H1 (cell line): ENCODE measurements at places on chromosomes 4 and X. TPM values are rescaled to one million over a fixed set of nuclear protein-coding genes. Genes with fewer than 3 reads are reported as not detected.
A peak's percentile ranks its signal among the peaks of the same experiment; 100 is the strongest.

HSFX1 gene
- 0.42 and 0.60 TPM in 2 replicates for polyA plus RNA-seq

ANAPC4 gene
- 4.4 and 8.7 TPM in 2 replicates for polyA plus RNA-seq

- no peak for DNase-seq
- no peaks in the 10 kb centered on the region for H3K4me1 ChIP-seq
- no peaks in the 10 kb centered on the region for H3K36me3 ChIP-seq
- H3K27me3 ChIP-seq = no peaks in the 10 kb centered on the region
- no peak overlapping the region for H3K27ac ChIP-seq
- H3K4me3 ChIP-seq = no peak overlapping the region
Observed at GRCh38 chr4:19038231-19038630, 1016.7 kb upstream of the LCORL start.

DNA sequence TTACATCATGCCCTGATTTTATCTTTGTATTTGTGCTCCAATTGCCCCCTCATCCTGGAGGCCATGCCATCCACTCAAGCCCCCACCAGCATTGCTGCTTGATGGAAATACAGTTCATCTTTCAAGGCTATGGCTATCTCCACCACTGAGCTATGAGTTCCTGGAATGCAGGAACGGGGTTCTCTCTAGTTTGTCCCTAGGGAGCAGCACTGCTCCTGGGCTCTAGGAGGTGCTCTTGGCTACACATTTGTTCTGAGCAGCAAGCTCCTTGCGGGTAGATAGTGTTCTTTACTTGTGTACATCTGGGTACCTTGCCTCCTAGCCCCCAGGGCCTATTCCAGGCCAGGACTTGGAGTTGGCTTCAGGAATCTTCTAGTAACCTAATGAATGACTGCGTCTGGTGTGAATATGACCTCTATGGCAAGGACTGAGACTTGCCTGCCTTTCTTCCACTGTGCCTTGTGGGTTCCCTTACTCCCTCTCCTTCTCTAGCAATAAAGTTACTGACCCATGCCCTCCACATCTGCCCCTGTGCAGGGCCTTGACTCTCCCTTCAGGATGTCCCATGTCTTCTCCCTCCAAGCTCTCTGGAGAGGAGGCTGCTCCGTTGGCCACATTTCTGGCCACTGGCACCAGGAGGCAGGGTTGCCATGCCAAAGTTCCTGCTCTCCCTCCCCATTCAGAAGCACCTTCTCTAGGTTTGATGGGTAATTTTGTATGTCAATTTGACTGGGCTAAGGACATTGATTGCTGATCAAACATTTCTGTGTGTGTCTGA, 7.6 kb downstream of the CITED1 start:
- no peak overlapping the region for H3K4me3 ChIP-seq
- H3K27me3 ChIP-seq = peaks cover 9% of the 10 kb centered on the region
- no peaks in the 10 kb centered on the region for H3K36me3 ChIP-seq
- DNase-seq = no peak
- H3K27ac ChIP-seq = no peak overlapping the region

TEX13B gene
- polyA plus RNA-seq = 0.06 and 0.11 TPM in 2 replicates

- no peaks in the 10 kb centered on the region for H3K4me1 ChIP-seq
- H3K27me3 ChIP-seq = no peaks in the 10 kb centered on the region
- no peaks in the 10 kb centered on the region for H3K36me3 ChIP-seq
- DNase-seq = no peak
Observed at GRCh38 chr4:70473679-70474078, 1.7 kb downstream of the MUC7 start.

DNA sequence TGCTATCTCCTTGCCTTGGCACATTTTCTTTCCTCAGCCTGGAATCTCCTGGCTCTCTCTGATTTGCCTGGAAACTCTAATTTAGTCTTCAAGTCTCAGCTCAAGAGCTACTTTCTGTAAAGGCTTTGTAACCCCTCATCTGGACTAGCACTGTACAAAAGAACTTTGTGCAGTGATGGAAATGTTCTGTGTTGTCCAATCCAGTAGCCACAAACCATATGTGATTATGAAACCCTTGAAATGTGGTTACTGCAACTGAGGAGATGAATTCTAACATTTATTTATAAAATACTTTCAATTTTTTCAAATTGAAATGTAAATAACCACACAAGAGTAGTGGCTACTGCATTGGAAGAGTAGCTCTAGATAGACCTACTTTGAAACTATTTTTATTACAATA, 66.6 kb upstream of the HS3ST1 start:
- H3K4me1 ChIP-seq = no peaks in the 10 kb centered on the region
- H3K36me3 ChIP-seq = no peaks in the 10 kb centered on the region
- no peak overlapping the region for H3K4me3 ChIP-seq
- no peak for DNase-seq

GRCh38 chr4:73743795-73744194, 3.4 kb downstream of the CXCL8 start:
- H3K4me3 ChIP-seq = no peak overlapping the region
- no peaks in the 10 kb centered on the region for H3K36me3 ChIP-seq
- H3K27ac ChIP-seq = no peak overlapping the region
- no peaks in the 10 kb centered on the region for H3K27me3 ChIP-seq
- no peaks in the 10 kb centered on the region for H3K4me1 ChIP-seq
- no peak for DNase-seq

SMIM31 gene
- polyA plus RNA-seq = not detected in 2 replicates

- no peaks in the 10 kb centered on the region for H3K4me1 ChIP-seq
- H3K27me3 ChIP-seq = no peaks in the 10 kb centered on the region
- H3K4me3 ChIP-seq = no peak overlapping the region
- no peaks in the 10 kb centered on the region for H3K36me3 ChIP-seq
Observed at GRCh38 chrX:100674705-100675104, 30.7 kb downstream of the SRPX2 start.

DNA sequence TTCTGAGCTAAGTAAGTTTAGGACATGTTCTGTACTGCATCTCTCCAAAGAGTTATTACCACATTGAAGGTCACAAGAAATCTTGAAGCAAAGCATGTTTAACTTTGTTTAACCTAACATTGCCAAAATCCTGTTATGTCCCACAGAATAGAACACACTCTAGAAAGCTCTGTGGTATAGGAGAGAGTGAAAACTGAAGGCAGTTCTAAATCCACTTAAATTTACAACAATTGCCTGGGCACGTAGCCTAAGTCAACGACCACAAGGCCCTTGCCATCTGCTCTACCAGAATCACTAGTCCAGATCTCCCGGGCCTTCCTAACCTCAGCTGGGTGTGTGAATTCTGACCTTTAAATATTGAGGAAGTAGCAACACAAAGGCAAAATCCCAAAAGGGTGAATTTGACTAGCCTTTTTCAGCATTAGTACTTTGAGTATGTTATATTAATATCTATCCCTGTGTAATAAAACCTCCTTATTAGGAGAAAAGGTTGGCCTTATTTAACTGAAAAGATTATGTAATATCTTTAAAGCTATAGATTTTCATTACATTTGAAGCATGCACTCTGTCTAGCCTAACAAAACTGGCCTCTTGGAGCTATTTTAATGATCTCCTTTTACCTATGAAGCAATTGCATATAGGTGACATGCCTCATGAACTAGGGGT, 4.5 kb upstream of the MAML3 start:
- DNase-seq = no peak
- no peak overlapping the region for H3K4me3 ChIP-seq
- H3K36me3 ChIP-seq = no peaks in the 10 kb centered on the region

- no peak overlapping the region for H3K27ac ChIP-seq
- H3K27me3 ChIP-seq = no peaks in the 10 kb centered on the region
- H3K4me1 ChIP-seq = no peaks in the 10 kb centered on the region
- DNase-seq = no peak
- H3K36me3 ChIP-seq = 0 out of 2 replicates have a peak, but pooled peaks cover 2% of the 10 kb centered on the region
- no peak overlapping the region for H3K4me3 ChIP-seq
Observed at GRCh38 chr4:182680234-182680653, 236.9 kb downstream of the DCTD start.

SLC38A5 gene
- polyA plus RNA-seq = 106 and 135 TPM in 2 replicates

DNA sequence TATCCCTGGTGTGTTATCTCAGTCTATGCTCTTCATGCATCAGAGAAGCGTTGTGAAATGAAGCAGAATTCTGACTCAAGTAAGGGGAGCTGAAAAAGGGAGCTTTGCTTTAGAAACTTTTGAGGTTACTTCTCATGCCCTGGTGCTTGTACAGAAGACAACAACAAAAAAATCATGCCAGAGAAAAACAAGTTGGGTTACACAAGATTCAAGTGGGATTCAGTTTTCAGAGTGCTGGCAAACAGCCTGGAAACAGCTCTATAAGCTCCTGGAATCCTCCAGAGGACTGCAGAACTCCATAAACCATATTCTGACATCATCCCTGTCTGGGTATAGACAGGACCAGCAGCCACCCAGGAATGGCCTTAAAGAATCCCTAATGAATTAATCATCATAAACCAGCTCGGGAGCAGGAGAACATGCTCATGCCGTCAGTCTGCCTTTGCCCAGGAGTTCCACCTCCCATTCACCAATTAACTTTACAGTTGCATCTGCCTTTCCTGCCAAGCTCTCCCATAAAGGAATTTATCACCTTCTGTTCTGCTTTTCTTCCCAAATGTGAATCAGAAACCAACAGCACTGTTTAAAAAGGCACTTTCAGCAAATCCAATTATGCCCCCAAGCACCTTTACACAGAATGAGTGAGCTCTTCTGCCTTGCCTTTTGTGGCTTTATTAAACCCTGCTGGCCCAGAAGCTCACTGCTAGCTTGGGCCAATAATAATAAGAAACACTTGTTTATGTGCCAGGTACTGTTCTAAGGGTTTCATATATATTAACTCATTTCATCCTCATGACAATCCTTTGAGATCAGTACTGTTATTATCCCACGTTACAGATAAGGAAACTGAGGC, 54.5 kb upstream of the FBXW7 start:
- no peak overlapping the region for H3K4me3 ChIP-seq
- H3K4me1 ChIP-seq = no peaks in the 10 kb centered on the region; the same call in 1 of the 2 replicates
- no peaks in the 10 kb centered on the region for H3K27me3 ChIP-seq
- no peaks in the 10 kb centered on the region for H3K36me3 ChIP-seq
- no peak overlapping the region for H3K27ac ChIP-seq

GRCh38 chr4:23068287-23068686, 375.6 kb downstream of the GBA3 start:
- H3K27ac ChIP-seq = no peak overlapping the region
- DNase-seq = no peak
- H3K27me3 ChIP-seq = no peaks in the 10 kb centered on the region
- no peaks in the 10 kb centered on the region for H3K36me3 ChIP-seq
- no peaks in the 10 kb centered on the region for H3K4me1 ChIP-seq

PNCK gene
- polyA plus RNA-seq = 6.3 and 13.9 TPM in 2 replicates

AMER1 gene
- 3.2 and 3.3 TPM in 2 replicates for polyA plus RNA-seq

P2RY4 gene
- polyA plus RNA-seq = 0.38 and 0.55 TPM in 2 replicates

DNA sequence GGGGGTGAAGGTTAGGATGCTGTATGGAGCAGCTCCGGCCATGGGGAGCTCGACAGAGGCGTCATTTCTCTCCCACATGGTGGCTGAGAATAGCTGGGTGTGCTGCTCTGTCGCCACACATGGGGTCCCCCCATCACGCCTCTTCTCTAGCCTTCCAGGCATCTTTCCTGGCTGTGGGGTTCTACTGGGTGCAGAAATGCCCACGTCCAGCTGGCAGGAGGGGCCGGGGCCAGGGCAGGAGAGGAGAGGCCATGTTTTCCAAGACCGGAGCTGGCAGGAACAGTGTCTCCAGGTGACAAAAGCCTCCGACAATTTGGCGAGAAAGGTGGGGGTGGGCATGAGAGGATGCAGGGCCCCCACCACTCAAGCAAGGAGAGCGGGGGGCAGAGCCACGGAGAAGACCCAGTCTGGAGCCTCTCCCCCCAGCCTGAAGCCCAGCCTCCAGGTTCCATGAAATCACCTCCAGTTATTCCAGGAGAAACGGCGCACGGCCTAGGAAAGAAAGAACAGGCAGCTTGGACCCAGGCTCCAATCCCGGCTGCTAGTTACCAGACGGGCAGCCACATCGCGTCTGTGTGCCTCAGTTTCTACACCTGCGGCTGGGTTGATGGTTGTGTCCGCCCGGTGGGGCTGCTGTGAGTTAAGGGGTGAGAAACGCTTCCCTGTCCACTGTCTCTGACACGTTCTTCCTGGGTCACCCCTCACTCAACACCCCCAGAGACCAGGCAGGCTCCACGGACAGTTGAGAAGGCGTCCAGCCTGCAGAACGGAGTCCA, 27.4 kb upstream of the SPON2 start:
- H3K4me1 ChIP-seq = no peaks in the 10 kb centered on the region
- H3K36me3 ChIP-seq = no peaks in the 10 kb centered on the region
- no peak for DNase-seq
- H3K27me3 ChIP-seq = no peaks in the 10 kb centered on the region; the same call in 1 of the 2 replicates
- no peak overlapping the region for H3K4me3 ChIP-seq
- H3K27ac ChIP-seq = no peak overlapping the region

GRCh38 chrX:96579252-96579651, 105.4 kb upstream of the DIAPH2 start:
- H3K36me3 ChIP-seq = no peaks in the 10 kb centered on the region
- no peaks in the 10 kb centered on the region for H3K4me1 ChIP-seq
- DNase-seq = no peak
- no peak overlapping the region for H3K4me3 ChIP-seq

CENPVL2 gene
- 7.3 and 8.0 TPM in 2 replicates for polyA plus RNA-seq

- no peaks in the 10 kb centered on the region for H3K4me1 ChIP-seq
- DNase-seq = no peak
- H3K4me3 ChIP-seq = no peak overlapping the region
- no peak overlapping the region for H3K27ac ChIP-seq
- no peaks in the 10 kb centered on the region for H3K27me3 ChIP-seq
- no peaks in the 10 kb centered on the region for H3K36me3 ChIP-seq
Observed at GRCh38 chr4:1274871-1275270, 14.8 kb upstream of the MAEA start.

- peak within 1 kb of the TSS; percentile 74 for H3K4me3 ChIP-seq
- no peaks in the 10 kb centered on the region for H3K27me3 ChIP-seq
- no peaks in the 10 kb centered on the region for H3K36me3 ChIP-seq
- peak within 1 kb of the TSS; percentile 82 for H3K27ac ChIP-seq
Observed at GRCh38 chrX:16712548-16713155, at the start of gene CTPS2. Gene CTPS2 (minus strand): TSS chrX:16712669. CDS start chrX:16702902, 9,767 bp downstream.

- no peaks in the 10 kb centered on the region for H3K36me3 ChIP-seq
- peaks cover 4% of the 10 kb centered on the region; the same call in 1 of the 2 replicates for H3K4me1 ChIP-seq
- no peak overlapping the region for H3K4me3 ChIP-seq
- H3K27ac ChIP-seq = no peak overlapping the region
- no peak for DNase-seq
Observed at GRCh38 chrX:150370589-150371312, 7.6 kb downstream of the MAMLD1 start.

DNA sequence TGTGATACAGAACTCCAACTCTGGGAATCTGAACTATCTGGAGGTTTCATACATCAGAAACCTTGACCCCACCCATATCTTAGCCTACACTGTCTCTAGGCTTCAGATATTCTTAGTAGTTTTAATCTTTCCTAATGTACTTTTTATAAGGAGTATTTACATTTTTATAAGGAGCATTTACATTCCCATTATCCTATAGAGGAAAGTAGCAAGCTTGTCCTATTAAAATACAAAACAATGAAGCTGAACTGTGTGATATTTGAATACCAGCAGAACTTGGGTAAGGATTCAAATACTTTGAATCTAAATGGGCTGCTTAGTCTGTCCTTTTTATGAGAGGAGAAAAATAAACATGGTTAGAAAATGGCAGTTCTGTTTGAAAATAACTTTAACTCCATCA, 247.4 kb downstream of the FMR1NB start:
- H3K27ac ChIP-seq = no peak overlapping the region
- no peaks in the 10 kb centered on the region for H3K4me1 ChIP-seq
- no peak for DNase-seq
- H3K4me3 ChIP-seq = no peak overlapping the region
- H3K27me3 ChIP-seq = no peaks in the 10 kb centered on the region
- H3K36me3 ChIP-seq = no peaks in the 10 kb centered on the region

CPLX1 gene
- 0.32 and 1.3 TPM in 2 replicates for polyA plus RNA-seq
